ENCODE measurements at places on chromosomes 16 and 17. TPM values are rescaled to one million over a fixed set of nuclear protein-coding genes. Genes with fewer than 3 reads are reported as not detected.

DNA sequence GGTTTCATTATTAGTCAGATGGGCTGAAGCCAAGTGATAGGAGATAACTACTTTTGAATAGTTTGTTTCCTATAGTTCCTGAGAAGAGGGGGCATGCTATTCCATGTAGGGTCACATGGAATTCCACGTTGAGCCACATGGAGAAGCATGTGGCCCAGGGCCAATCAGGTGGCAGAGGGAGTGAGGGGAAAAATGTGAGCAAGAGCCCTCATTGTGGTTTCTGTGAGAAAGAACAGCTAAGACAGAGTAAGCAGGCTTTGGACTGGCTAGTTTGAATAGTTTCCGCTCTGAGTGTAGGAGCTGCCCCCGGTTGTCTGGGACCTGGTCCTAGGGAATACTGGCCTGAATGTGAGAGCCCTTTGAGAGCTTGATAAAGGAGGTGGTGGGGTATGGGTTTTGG, 69.9 kb upstream of the CNTNAP4 start:
- H3K27me3 ChIP-seq: no peaks in the 10 kb centered on the region
- H3K36me3 ChIP-seq: no peaks in the 10 kb centered on the region
- no peaks in the 10 kb centered on the region for H3K4me1 ChIP-seq
- no peak overlapping the region for H3K27ac ChIP-seq
- DNase-seq: no peak

GRCh38 chr16:17203424-17203823, 267.3 kb downstream of the XYLT1 start:
- peaks cover 5% of the 10 kb centered on the region for H3K4me1 ChIP-seq
- no peaks in the 10 kb centered on the region for H3K36me3 ChIP-seq
- no peak for DNase-seq
- no peak overlapping the region for H3K27ac ChIP-seq
- H3K27me3 ChIP-seq: no peaks in the 10 kb centered on the region

The NTN3 gene
- not detected for total RNA-seq

- H3K4me1 ChIP-seq: no peaks in the 10 kb centered on the region
- no peak overlapping the region for H3K27ac ChIP-seq
- H3K4me3 ChIP-seq: no peak overlapping the region
- DNase-seq: no peak
- H3K36me3 ChIP-seq: peaks cover 47% of the 10 kb centered on the region
- H3K27me3 ChIP-seq: no peaks in the 10 kb centered on the region
These were observed 31.3 kb downstream of the ZC3H18 start for GRCh38 chr16:88601313-88602036.

The GRAPL gene
- total RNA-seq: 0.19 TPM

DNA sequence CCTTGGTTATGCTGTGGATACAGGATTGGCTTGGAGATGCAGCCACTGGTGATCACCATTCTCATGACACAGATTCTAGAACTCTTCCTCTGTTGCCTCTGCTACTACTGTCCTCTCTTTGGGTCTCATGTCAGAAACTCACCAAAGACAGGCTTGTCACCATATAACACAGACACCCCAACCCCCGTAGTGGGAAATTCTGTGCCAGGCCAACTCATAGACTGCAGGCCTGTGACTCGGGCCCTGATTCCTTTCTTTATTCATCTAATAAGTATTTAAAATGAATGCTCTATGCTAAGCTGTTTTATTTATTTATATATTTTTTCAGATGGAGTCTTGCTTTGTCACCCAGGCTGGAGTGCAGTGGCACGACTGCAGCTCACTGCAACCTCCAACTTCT, 9.5 kb downstream of the CYB5D2 start:
- H3K27ac ChIP-seq: no peak overlapping the region
- no peaks in the 10 kb centered on the region for H3K36me3 ChIP-seq
- H3K4me3 ChIP-seq: no peak overlapping the region
- H3K27me3 ChIP-seq: no peaks in the 10 kb centered on the region

DNA sequence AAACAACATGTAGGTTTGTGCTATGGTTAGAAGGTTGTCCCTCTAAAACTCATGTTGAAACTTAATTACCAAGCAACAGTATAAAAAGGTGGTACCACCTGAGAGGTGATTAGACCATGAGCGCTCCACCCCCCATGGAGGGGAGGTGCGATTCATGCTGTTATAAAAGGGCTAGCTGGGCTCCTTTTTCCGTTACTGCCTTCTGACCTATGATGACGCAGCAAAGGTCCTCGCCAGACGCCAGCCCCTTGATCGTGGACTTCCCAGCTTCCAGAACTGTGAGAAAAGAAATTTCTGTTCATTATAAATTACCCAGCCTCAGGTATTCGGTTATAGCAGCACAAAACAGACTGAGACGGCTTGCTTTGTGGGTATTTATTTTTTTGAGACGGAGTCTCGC, 167.8 kb downstream of the SNX29 start:
- DNase-seq: no peak
- no peak overlapping the region for H3K27ac ChIP-seq
- H3K4me3 ChIP-seq: no peak overlapping the region
- H3K27me3 ChIP-seq: no peaks in the 10 kb centered on the region

GRCh38 chr16:74709441-74709877, 8.8 kb upstream of the MLKL start:
- no peak overlapping the region for H3K27ac ChIP-seq
- H3K36me3 ChIP-seq: no peaks in the 10 kb centered on the region
- H3K27me3 ChIP-seq: no peaks in the 10 kb centered on the region
- no peaks in the 10 kb centered on the region for H3K4me1 ChIP-seq

DNA sequence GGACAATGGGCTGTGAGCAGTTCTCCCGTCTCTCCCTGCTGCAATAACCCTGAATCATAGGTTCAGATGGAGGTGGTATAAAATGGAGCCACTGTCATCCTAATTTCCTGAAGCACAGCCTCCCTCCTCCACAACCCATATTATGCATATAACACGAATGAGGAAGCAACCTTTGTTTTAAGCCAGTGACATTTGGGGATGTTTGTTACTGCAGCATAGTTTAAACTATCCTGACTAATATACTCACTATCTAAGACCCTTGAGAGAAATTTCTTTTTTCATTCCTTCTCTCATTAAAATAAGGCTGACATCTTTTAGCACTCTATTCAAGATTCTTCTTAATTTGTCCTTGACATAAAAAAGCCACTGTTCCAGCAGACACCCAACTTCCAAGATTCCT, 413.4 kb downstream of the SOX9 start:
- DNase-seq: no peak
- peaks cover under 1% of the 10 kb centered on the region for H3K4me1 ChIP-seq
- H3K4me3 ChIP-seq: no peak overlapping the region

GRCh38 chr16:87491522-87492290, 1.1 kb downstream of the ZCCHC14 start:
- H3K36me3 ChIP-seq: no peaks in the 10 kb centered on the region
- peak overlapping the region; percentile 47 for H3K27ac ChIP-seq
- peaks cover 25% of the 10 kb centered on the region for H3K4me1 ChIP-seq
- peak; percentile 68 for DNase-seq
- H3K4me3 ChIP-seq: peak overlapping the region; percentile 59

The GRAP gene
- 0.47 TPM for total RNA-seq

GRCh38 chr16:5024632-5025031, 9.1 kb downstream of the NAGPA start:
- H3K4me3 ChIP-seq: no peak overlapping the region
- DNase-seq: no peak
- H3K27me3 ChIP-seq: no peaks in the 10 kb centered on the region
- no peaks in the 10 kb centered on the region for H3K36me3 ChIP-seq
- no peak overlapping the region for H3K27ac ChIP-seq
- H3K4me1 ChIP-seq: no peaks in the 10 kb centered on the region

- H3K36me3 ChIP-seq: no peaks in the 10 kb centered on the region
- peak overlapping the region; percentile 62 for H3K27ac ChIP-seq
- H3K4me1 ChIP-seq: peaks cover 37% of the 10 kb centered on the region
- H3K4me3 ChIP-seq: no peak overlapping the region
- H3K27me3 ChIP-seq: no peaks in the 10 kb centered on the region
These were observed 128.5 kb downstream of the PARN start for GRCh38 chr16:14501331-14502255.

DNA sequence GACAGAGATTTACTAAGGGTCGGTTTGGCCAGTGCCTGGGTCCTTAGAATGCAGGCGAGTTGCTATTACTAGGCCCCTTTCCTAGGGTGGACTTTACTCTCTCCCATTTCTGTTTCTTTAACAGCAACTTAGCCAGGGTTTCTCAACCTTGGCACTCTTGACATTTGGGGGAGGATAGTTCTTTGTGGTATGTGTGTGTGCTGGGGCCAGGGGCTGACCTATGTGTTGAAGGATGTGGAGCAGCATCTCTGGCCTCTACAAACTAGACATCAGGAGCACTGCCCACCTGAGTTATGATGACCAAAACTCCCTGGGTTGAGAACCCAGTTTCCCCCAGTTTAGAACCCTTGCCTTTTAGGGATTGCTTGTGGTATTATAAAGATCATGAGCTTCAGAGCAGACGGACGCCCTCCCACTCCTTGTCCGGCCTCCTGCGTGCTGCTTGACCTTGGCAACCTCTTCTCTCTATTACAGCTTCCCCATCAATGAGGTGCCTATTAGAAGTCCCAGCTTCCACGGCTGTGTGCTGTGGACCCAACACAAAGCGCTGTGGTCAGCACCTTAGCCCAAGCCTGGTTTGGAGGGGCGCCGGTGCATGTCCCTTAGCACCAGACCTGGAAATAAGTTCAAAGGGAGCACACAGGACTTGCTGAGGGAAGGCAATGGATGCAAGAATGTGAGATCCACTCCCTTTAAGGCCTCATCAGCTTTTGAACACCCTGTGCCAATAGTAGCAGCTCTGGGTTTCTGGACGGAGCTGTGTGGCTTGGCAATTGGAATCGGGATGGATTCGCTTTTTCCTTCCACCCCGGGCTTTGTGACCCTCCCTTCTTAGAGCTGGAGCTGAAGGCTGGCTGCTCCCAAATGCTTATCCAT, 239.2 kb upstream of the MAF start:
- no peak for DNase-seq
- H3K27ac ChIP-seq: no peak overlapping the region
- no peaks in the 10 kb centered on the region for H3K36me3 ChIP-seq
- H3K4me1 ChIP-seq: no peaks in the 10 kb centered on the region

- no peaks in the 10 kb centered on the region for H3K36me3 ChIP-seq
- no peaks in the 10 kb centered on the region for H3K4me1 ChIP-seq
- no peaks in the 10 kb centered on the region for H3K27me3 ChIP-seq
- H3K27ac ChIP-seq: no peak overlapping the region
These were observed 29.2 kb downstream of the AXIN2 start for GRCh38 chr17:65532101-65532890.

GRCh38 chr17:53483704-53484103, 339.0 kb upstream of the KIF2B start:
- H3K4me3 ChIP-seq: no peak overlapping the region
- no peaks in the 10 kb centered on the region for H3K27me3 ChIP-seq
- no peaks in the 10 kb centered on the region for H3K36me3 ChIP-seq
- DNase-seq: no peak
- H3K4me1 ChIP-seq: no peaks in the 10 kb centered on the region

- DNase-seq: peak; percentile 45
- H3K27ac ChIP-seq: no peak overlapping the region
- H3K27me3 ChIP-seq: no peaks in the 10 kb centered on the region
These were observed 43.9 kb upstream of the KIFC3 start for GRCh38 chr16:57846078-57846697.

GRCh38 chr17:75854101-75854748, 910 bp downstream of the WBP2 start:
- peak; percentile 57 for DNase-seq
- H3K27ac ChIP-seq: peak overlapping the region; percentile 95
- peak overlapping the region; percentile 87 for H3K4me3 ChIP-seq
- peaks cover 16% of the 10 kb centered on the region for H3K36me3 ChIP-seq

GRCh38 chr17:63533433-63534077, 10.4 kb downstream of the KCNH6 start:
- no peaks in the 10 kb centered on the region for H3K36me3 ChIP-seq
- H3K27me3 ChIP-seq: no peaks in the 10 kb centered on the region
- H3K27ac ChIP-seq: no peak overlapping the region
- H3K4me3 ChIP-seq: no peak overlapping the region

DNA sequence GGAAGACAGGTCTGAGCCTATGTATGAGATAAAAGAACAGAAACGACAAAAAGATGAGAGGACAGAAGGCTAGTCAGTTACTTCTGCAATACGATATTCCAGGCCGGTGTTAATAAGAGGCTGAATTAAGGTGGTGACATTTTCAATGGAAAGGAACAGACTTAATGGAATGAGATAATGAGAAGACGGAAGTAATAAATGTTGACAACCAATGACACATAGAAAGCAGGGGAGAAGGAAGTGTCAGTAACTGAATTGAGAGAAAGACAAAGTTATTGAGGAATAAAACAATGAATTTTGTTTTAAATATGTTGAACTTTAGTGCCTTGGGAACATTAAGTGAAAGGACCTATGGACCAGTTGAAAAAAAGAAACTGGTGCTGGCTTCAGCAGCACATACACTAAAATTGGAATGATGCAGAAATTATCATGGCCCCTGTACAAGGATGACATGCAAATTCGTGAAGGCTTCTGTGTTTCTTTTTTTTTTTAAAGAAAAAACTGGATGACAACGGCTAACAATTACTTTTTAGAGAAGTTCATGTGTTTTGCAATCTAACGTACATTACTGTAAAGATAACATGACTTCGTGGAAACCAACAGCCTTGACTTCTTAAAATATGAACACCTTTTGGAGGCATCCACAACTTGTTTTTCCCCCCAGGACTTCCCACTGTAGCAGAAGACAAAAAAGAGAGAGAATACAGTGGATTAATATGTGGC, 18.5 kb upstream of the CPD start:
- DNase-seq: no peak
- no peaks in the 10 kb centered on the region for H3K36me3 ChIP-seq
- no peaks in the 10 kb centered on the region for H3K27me3 ChIP-seq
- H3K27ac ChIP-seq: no peak overlapping the region

- H3K4me3 ChIP-seq: no peak overlapping the region
- no peaks in the 10 kb centered on the region for H3K27me3 ChIP-seq
- H3K27ac ChIP-seq: no peak overlapping the region
- H3K4me1 ChIP-seq: peaks cover 4% of the 10 kb centered on the region
- no peaks in the 10 kb centered on the region for H3K36me3 ChIP-seq
- DNase-seq: no peak
These were observed 12.6 kb upstream of the UQCRC2 start for GRCh38 chr16:21940570-21940969.

- H3K4me1 ChIP-seq: no peaks in the 10 kb centered on the region
- no peak overlapping the region for H3K4me3 ChIP-seq
- no peaks in the 10 kb centered on the region for H3K27me3 ChIP-seq
- no peak for DNase-seq
These were observed 383.1 kb downstream of the KCNJ2 start for GRCh38 chr17:70552230-70552981.

GRCh38 chr17:13765701-13766100, 164.0 kb upstream of the HS3ST3A1 start:
- H3K4me3 ChIP-seq: no peak overlapping the region
- no peaks in the 10 kb centered on the region for H3K27me3 ChIP-seq
- DNase-seq: no peak
- no peaks in the 10 kb centered on the region for H3K4me1 ChIP-seq

Measured in pancreas (tissue), 10 donors.